ENCODE measurements at places on chromosomes 7 and 10. TPM values are rescaled to one million over a fixed set of nuclear protein-coding genes. Genes with fewer than 3 reads are reported as not detected.

Gene HPSE2
- total RNA-seq = not detected

- H3K27ac ChIP-seq = no peak overlapping the region
- H3K4me3 ChIP-seq = no peak overlapping the region
- H3K27me3 ChIP-seq = no peaks in the 10 kb centered on the region
- H3K36me3 ChIP-seq = no peaks in the 10 kb centered on the region
- H3K4me1 ChIP-seq = no peaks in the 10 kb centered on the region
- DNase-seq = no peak
These were observed 189.2 kb downstream of the FAM107B start for GRCh38 chr10:14585287-14586193.

Gene DRGX
- total RNA-seq = not detected

- no peaks in the 10 kb centered on the region for H3K4me1 ChIP-seq
- no peak for DNase-seq
- H3K4me3 ChIP-seq = no peak overlapping the region
- no peaks in the 10 kb centered on the region for H3K27me3 ChIP-seq
These were observed 35.8 kb downstream of the DNAJB6 start for GRCh38 chr7:157372300-157373232.

- DNase-seq = no peak
- H3K27ac ChIP-seq = no peak overlapping the region
- H3K27me3 ChIP-seq = no peaks in the 10 kb centered on the region
- H3K4me3 ChIP-seq = no peak overlapping the region
- H3K36me3 ChIP-seq = no peaks in the 10 kb centered on the region
These were observed 51.5 kb upstream of the OSBPL3 start for GRCh38 chr7:25031432-25031831.

DNA sequence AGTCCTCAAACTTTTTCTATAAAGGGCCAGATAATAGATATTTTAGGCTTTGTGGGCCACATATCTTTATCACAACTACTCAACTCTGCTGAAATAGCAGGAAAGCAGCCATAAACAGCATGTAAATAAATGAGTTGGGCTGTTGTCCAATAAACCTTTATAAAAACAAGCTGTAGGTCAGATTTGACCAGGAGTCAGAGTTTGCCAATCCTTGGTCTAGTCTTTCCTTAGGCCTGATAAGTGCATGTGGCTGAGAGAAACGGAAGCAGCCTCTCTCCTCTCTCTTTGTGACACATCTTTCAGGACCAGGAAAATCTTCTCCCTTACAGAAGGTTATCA is 724.5 kb downstream of the GRID1 start:
- no peak for DNase-seq
- no peaks in the 10 kb centered on the region for H3K36me3 ChIP-seq
- no peak overlapping the region for H3K4me3 ChIP-seq
- H3K27ac ChIP-seq = peak overlapping the region; percentile 59
- H3K27me3 ChIP-seq = no peaks in the 10 kb centered on the region
- peaks cover 15% of the 10 kb centered on the region for H3K4me1 ChIP-seq

Gene CPXM2
- total RNA-seq = 9.0 TPM

DNA sequence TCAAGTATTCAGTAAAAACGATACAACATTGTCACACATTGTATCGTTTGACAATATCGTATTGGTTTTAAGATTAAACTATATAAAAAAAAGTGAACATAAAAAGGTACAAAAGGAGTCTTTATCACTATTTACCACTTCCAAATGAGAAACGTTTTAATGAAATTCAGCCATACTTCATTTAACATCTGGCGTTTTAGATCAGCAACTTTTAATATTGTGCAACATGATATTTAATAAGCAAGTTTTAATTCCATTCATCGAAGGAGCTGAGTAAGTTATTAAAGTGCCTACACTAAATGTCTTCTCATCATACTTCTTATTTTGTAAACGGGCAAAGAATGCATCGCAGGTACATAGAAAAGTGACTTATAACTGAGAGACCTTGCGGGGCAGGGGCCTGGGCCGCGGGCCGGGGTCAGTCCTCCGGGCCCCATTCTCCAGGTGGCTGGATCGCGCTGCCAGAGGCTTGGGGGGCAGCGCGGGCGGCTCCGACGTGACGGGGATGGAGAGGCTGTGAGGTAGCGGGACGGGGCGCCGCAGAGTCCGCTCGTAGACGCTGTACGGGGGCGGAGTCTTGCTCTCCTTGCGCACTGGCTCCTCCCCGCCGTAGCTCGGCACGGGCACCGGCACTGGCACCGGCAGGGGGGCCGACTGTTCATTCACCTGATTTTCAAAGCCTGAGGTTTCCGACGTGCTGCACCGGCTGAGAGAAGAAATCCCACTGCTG is 165.8 kb upstream of the IMMP2L start:
- no peaks in the 10 kb centered on the region for H3K27me3 ChIP-seq
- DNase-seq = peak; percentile 6
- H3K4me1 ChIP-seq = no peaks in the 10 kb centered on the region
- no peak overlapping the region for H3K4me3 ChIP-seq
- no peaks in the 10 kb centered on the region for H3K36me3 ChIP-seq

GRCh38 chr7:44963364-44964290 is 15.2 kb downstream of the MYO1G start:
- H3K4me3 ChIP-seq = no peak overlapping the region
- no peak for DNase-seq
- H3K27ac ChIP-seq = no peak overlapping the region
- H3K27me3 ChIP-seq = no peaks in the 10 kb centered on the region

DNA sequence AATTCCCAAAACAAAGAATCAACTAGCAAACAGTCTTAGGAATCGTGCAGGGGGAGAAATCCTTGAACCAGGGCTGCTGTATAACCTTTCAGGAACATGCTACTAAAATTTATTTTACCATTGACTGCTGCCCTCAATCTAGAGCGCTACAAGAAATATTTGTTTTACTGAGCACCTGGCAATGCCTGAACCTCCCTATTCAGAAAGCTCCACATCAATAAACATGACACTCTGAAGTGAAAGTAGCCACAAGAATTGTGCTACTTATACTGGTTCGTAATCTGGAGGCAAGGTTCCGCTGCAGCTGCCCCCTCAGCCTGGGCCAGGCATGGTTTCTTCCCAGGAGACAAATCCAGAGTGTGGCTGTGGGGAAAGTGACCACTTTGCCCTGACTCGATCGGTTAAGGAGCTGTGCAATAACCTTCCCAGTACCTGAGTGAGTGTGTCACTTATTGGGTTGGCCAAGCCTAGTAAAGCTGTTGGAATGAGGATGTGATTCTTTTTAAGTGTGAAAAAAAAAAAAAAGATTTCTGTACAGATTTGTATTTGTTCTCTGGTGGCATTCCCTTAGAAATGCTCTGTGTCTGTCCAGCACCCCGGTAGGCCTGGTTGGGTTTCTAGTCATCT is 7.7 kb downstream of the VWA2 start:
- peak; percentile 76 for DNase-seq
- no peaks in the 10 kb centered on the region for H3K36me3 ChIP-seq
- no peaks in the 10 kb centered on the region for H3K27me3 ChIP-seq
- no peak overlapping the region for H3K4me3 ChIP-seq

- no peak overlapping the region for H3K27ac ChIP-seq
- no peak overlapping the region for H3K4me3 ChIP-seq
- no peaks in the 10 kb centered on the region for H3K36me3 ChIP-seq
- H3K27me3 ChIP-seq = peaks cover 42% of the 10 kb centered on the region
These were observed 80.8 kb downstream of the PAX2 start for GRCh38 chr10:100826031-100826651.

GRCh38 chr10:110504111-110504735 is 6.5 kb downstream of the DUSP5 start:
- H3K36me3 ChIP-seq = peaks cover 6% of the 10 kb centered on the region
- no peaks in the 10 kb centered on the region for H3K27me3 ChIP-seq
- DNase-seq = peak; percentile 30
- H3K27ac ChIP-seq = peak overlapping the region; percentile 60

- no peak overlapping the region for H3K27ac ChIP-seq
- no peaks in the 10 kb centered on the region for H3K36me3 ChIP-seq
- DNase-seq = no peak
- no peak overlapping the region for H3K4me3 ChIP-seq
These were observed 568.1 kb upstream of the MKI67 start for GRCh38 chr10:128694168-128694850.

DNA sequence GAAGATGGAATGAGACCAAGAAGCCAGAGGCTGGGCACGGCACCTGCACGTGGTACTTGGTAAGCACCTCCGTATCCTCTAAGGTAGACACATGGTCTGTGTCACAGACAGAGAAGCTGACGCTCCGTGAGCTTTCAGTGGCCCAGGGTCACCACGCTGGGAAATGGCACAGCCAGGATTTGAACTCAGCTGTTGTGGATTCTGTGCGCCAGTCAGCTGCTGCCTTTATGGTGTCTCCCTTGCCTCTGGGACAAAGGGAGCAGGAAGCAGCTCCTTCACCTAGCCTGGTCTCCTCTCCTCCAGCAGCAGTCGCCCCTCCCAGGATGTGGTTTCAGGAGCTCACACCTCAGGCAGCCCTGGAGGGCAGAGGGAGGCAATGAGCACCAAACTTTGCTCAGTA is 110.8 kb downstream of the ARHGAP22 start:
- H3K27me3 ChIP-seq = no peaks in the 10 kb centered on the region
- peaks cover 18% of the 10 kb centered on the region for H3K4me1 ChIP-seq
- DNase-seq = no peak
- H3K36me3 ChIP-seq = no peaks in the 10 kb centered on the region
- H3K4me3 ChIP-seq = no peak overlapping the region

- no peaks in the 10 kb centered on the region for H3K36me3 ChIP-seq
- no peak overlapping the region for H3K4me3 ChIP-seq
- peaks cover 10% of the 10 kb centered on the region for H3K4me1 ChIP-seq
- no peak for DNase-seq
These were observed 17.7 kb upstream of the ZNRF2 start for GRCh38 chr7:30266686-30267085.

DNA sequence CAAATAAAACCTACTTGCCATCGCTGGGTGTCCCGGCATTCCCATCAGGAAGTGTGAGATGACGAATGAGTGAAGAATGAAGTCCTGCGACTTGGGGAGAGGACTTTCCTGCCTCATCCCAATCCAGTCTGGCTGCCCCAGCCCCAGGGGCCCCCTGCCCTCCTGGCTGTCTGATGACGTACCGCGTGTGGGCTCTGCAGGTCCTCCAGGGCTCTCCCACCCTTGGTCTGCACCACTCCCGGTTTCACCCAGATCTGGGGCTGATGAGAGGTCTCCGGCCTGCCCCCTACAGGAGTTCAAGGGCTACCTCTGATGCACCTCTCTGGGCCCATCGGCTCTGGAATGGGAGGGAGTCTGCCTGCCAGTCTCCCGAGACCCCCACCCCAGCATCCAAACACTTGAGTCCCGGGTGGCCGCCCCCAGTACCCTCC is 9.8 kb downstream of the ATP6V1F start:
- peaks cover 17% of the 10 kb centered on the region for H3K4me1 ChIP-seq
- H3K27me3 ChIP-seq = no peaks in the 10 kb centered on the region
- H3K36me3 ChIP-seq = no peaks in the 10 kb centered on the region
- no peak overlapping the region for H3K27ac ChIP-seq
- no peak overlapping the region for H3K4me3 ChIP-seq
- no peak for DNase-seq

Gene GRID2IP
- 0.67 TPM for total RNA-seq

Gene WIPF3
- total RNA-seq = 1.1 TPM

DNA sequence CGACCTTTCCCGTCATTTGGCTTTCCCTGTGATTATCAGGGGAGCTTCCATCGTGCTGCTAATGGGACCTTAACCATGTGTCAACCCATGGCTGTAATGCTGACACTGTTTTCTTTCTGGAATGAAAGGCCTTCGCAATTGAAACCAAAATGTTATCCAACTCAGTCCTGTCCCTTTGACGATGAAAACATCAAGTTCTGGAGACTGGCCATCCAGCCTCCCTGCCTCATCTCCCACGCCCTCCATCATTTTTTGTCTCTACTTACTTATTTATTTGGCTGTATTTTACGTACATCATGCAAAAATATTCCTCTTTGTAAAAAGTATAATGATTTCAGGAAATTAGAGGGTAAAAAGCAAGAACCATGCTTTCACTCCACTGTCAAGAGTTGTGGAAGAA is 69.8 kb downstream of the EGFR start:
- H3K27me3 ChIP-seq = no peaks in the 10 kb centered on the region
- no peak overlapping the region for H3K27ac ChIP-seq
- no peak overlapping the region for H3K4me3 ChIP-seq
- H3K4me1 ChIP-seq = peaks cover 62% of the 10 kb centered on the region
- no peaks in the 10 kb centered on the region for H3K36me3 ChIP-seq

DNA sequence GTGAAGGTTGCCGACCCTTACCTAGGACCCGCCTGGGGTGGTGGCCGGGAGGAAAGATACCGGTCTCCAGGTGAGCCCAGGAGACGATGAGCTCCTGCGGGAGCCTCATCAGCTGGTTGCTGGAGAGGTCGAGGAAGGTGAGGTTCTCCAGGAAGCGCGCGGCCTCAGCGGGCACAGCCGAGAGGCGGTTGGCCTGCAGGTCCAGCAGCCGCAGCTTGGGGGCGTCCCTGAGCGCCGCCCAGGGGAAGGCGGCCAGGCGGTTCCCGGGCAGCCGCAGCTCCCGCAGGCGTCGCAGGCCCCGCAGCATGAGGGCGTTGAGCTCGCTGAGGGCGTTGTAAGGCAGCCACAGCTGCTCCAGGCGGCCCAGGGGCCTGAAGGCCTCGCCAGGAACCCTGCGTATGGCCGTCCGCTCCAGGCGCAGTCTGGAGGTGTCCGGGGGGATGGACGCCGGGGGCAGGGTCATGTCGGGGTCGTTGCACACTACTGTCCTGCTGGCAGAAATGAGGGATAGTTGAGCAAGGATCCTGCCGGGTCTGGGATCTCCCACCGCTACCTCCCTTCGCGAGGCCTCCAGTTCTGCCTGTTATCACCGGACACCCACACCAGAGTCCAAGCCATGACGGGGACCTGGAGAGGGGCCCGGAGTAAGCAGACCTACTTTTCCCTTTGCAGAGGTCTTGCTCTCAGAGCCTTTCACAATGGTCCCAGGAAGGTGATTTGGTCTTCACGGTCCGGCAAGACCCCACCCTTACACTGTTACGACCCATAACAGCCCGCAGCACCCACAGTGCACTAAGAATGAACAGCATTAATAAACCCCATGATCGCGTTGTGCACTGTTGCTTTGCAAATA is 3.9 kb downstream of the LRIT1 start:
- H3K4me3 ChIP-seq = no peak overlapping the region
- H3K36me3 ChIP-seq = no peaks in the 10 kb centered on the region
- no peak overlapping the region for H3K27ac ChIP-seq
- no peak for DNase-seq
- no peaks in the 10 kb centered on the region for H3K27me3 ChIP-seq
- H3K4me1 ChIP-seq = no peaks in the 10 kb centered on the region

DNA sequence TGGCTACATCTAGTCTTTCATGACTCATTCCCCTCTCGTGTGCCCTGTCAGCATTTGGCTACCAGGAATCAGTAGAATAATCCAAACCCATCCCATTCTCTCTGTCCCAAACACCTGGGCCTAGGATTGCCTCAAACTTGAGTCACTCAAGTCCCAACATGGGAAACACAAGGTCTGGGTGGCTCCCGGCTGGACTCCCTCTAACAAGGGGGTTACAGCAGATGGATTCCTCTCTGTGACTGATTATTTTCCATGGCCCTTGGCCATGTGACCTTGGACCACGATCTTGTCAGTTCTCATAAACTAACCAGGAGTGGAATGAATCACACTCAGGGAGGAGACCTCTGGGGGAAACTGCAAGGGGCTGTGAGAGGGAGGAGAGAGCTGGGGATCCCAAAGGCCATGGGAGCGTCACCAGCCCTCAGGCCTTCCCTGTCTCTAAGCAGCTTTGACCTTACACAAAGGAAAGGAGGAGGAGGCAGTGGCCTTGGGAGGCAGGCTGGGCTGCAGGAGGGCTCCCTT is 533.1 kb downstream of the KCNMA1 start:
- peak overlapping the region; percentile 17 for H3K27ac ChIP-seq
- no peaks in the 10 kb centered on the region for H3K36me3 ChIP-seq
- DNase-seq = peak; percentile 20

All from thyroid gland (tissue), 4 donors.